ENCODE measurements at places on chromosomes 1 and 21.

- DNase-seq, result no peak
Measured at GRCh38 chr21:14243874-14244273, 27.9 kb downstream of the RBM11 start.

DNA sequence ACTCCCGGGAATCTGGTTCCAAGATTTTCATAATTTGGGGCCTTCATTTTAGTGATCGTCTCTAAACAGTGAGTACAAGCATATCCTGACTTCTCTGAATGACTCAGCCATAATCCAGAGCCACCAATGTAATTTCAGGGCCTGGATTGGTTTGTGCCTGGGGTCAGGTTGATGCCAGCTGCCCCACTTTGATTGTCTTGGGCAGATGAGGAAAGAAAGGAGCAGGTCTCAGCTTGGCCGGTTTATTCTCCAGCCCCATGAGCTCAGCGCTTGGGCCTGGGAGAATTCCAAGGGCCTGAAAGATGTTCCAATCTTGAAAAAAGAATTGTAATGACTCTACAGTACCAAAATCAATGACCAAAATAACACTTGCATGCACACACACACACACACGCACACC, 71.2 kb upstream of the ECE1 start:
- no peak for DNase-seq

- DNase-seq, result no peak
Measured at GRCh38 chr1:113975211-113975895, 3.9 kb upstream of the OLFML3 start.

- no peak for DNase-seq
Measured at GRCh38 chr1:37315371-37315846, 159.0 kb upstream of the ZC3H12A start.

- DNase-seq, result peak; percentile 89
Measured at GRCh38 chr1:224168859-224169380, 14.1 kb upstream of the DEGS1 start.

DNA sequence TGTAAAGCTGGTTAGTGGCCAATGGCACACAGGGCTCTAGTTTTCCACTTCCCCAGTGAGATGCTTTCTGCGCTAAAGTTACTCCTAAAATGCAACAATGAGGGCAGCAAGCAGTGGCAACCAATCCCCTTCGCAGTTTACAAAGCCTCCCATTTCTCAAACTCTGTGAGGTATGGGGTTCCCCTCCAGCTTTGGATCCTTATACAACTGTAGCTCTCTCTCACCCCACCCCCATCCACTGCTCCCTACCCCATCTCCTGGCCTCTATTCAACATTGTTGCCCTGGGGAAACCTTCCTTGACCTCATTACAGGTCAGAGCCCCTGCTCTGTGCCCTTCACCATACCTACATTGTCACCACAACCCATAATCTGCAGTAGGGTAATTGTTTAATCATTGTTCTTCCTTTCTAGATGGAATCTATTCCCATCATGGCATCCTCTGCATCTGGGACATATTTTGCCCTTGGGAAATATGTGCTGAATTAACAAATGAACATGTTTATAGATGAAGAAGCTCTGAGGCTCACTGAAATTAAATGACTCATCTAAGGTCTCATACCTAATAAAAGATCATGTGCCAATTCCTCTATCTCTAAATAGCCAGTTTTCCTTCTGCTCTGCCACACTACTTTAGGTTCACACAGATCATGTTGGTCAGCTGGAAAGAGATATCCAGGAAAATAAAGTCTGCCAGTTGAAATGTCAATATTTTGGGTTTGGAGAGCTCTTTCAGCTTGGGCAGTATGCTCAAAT, 12.6 kb downstream of the KIAA0040 start:
- no peak for DNase-seq

- DNase-seq, result no peak
Measured at GRCh38 chr1:221306239-221306638, 427.0 kb downstream of the HLX start.

DNA sequence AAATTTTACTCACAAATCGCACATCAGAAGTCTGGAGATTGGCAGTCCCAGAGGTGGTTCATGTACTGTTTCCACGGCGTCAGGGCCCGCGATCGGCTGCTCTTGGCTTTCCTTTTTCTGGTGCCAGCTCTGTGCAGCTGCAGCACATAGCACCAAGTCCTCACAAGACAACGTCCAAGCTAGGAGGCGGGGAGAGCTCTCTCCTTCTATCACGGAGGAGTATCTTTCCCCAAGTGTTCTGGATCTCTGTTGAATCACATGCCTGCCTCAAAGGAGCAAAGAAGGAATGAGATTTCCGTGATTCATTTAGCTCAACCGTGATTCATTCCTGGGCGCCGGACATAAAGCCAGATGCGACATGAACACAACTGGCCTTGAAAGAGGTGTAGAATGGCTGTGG, 25.5 kb downstream of the MT1HL1 start:
- DNase-seq, result no peak

DNA sequence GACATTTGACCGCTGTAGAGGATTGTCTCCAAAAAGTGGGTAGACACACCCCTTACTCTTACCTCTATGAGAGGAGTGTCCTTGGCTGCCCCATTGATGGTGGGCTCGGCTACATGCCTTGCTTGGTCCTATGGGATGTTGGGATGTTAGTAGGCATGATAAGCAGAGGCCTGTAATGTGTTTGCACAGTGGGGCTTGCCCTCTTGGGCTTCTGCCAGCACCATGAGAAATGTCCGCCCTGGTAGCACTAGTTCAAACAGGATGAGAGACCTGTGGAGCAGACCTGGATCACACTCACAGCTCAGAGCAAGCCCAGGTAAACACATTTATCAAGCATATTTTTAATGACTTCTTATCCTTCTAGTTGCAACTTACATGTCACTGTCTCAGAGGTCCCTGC, 54.2 kb downstream of the SH3GLB1 start:
- no peak for DNase-seq

DNA sequence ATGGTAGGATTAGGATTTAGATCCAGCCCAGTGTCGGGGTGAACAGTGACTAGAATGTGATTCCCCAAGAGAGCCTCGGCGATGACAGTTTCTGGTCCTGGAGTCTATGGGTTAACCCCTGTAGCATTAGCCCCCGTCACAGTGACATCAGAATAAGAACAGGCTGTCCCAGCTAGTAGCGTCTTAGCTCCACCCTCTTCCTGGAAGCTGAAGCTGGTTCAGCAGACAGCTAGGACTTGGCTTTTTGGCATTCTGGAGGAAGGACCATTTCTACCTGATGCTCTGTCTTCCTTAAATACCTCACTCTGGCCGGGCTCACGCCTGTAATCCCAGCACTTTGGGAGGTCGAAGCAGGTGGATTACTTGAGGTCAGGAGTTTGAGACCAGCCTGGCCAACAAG, 5.0 kb downstream of the NDUFS2 start:
- no peak for DNase-seq

- peak; percentile 65 for DNase-seq
Measured at GRCh38 chr1:173507205-173507846, 30.2 kb downstream of the PRDX6 start.

GRCh38 chr1:14955976-14956375, 197.6 kb upstream of the TMEM51 start:
- no peak for DNase-seq

DNA sequence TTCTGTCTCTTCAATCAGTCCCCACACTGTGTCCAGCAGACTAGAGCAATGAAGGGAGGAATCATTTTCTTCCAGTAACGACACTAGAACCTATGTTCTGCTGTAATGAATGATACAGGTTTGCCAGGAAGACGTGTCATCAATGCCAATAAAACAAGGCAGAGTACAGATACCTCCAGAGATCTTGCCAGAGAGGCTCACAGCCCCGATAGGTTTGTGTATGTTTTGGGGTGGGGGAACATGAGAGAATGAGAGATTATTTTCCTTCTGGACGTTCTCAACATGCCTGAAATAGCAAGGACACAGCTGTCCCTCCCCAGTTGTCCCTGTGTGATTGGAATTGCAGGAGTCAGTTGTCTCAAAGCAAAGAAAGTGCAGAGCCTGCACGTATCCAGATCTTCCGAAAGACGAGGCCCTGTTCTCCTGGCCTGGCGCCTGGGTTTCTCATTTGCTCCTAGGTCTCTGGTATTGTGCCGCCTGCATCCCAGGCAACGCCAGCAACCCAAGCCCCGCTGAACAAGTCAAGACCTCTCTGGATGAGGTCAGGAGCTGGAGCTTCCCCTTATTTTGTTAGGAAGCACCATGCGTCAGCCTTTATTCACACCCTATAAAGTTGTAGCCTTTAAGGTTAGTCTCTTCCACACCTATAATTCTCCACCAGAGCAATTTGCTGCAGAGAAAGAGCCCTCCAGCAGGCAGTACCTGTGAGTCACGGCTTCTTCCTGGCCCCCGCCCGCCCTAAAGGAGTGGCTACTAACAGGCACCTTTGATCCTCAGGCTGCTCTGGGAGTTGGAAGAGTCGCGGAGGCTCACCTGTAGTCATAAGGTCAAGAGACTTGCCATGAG, 130.5 kb downstream of the TOMM20 start:
- no peak for DNase-seq

GRCh38 chr21:41622831-41623548, 115.0 kb upstream of the TMPRSS2 start:
- no peak for DNase-seq

- no peak for DNase-seq
Measured at GRCh38 chr1:8092657-8093056, 66.5 kb upstream of the ERRFI1 start.

DNA sequence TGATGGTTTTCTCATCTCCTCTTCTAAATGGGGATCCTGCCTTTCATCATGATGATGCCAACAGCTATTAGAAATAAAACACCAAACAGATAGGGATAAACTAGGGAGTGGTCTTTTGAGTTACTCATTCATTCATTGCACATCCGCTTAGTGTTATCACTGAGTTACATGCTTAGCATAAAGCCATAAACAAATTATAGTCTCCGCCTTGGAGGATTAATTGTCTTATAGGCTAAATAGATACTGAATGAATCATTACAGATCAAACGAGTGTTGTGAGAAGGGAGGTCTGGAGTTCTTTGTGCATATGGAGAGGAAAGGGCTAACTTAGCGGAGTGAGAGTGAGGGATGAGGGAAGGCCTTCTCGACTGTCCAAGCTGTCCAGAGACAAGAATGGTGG, 19.8 kb upstream of the GUCA2B start:
- DNase-seq, result no peak

GRCh38 chr1:155022927-155023236, 10.7 kb downstream of the DCST2 start:
- DNase-seq, result no peak

DNA sequence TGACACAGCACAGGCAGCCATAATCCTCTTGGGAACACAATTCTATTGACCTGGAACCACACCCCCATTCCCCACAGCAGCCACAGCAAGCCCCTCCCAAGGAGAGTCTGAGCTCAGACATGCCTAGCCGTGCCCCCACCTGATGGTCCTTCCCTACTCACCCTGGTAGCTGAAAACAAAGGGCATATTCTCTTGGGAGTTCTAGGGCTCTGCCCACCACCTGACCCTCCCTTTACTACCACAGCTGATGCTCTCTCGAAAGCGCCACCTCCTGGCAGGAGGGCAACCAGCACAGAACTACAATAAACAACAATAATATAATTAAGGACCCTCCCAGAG, 184.8 kb upstream of the COA6 start:
- DNase-seq, result no peak

DNA sequence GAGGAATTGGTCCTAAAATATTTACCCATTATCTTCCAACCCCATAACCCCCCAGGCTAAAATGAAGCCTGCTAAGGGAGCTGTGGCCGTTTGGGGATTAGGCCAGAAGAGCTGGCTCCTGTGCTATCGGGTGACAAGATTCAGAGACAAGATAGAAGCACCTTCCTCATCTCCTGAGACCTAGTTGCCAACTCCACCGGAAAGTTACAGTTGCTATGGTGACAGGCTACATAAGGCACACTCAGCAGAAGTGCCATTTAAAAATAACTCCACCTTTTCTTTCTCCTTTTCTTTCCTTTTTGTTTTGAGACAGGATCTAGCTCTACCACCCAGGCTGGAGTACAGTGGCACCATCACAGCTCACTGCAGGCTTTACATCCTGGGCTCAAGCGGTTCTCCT, 43.6 kb upstream of the ROR1 start:
- DNase-seq, result no peak

- DNase-seq, result no peak
Measured at GRCh38 chr21:22120616-22121266, 1122.5 kb downstream of the NCAM2 start.

- no peak for DNase-seq
Measured at GRCh38 chr1:88466011-88466410, 218.1 kb upstream of the PKN2 start.

- DNase-seq, result no peak
Measured at GRCh38 chr1:160163615-160164014, 12.2 kb downstream of the ATP1A4 start.

GRCh38 chr21:43371786-43372185, 55.1 kb downstream of the SIK1 start:
- DNase-seq, result no peak

DNA sequence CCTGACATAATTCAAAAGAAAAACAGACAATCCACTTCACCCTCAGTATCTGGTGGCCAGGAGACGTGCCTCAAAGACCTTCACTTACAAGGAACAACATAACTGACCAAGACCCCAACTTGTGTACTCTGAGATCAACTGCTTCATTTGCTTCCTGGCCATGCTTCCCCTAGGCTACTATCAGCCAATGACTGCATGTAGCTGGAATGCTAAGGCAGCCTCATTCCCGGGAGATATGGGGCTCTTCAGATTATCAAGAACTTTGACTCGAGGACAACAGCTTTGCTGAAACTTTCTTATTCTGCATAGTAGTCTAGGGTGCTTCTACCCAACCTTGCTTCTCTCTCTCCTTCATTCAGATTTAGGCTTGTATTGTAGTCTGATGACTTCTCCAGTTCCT, 11.7 kb upstream of the UCK2 start:
- peak; percentile 82 for DNase-seq

- no peak for DNase-seq
Measured at GRCh38 chr1:179253286-179253972, 24.0 kb upstream of the ABL2 start.

GRCh38 chr1:9721606-9722377, 70.3 kb downstream of the PIK3CD start:
- peak; percentile 96 for DNase-seq

- no peak for DNase-seq
Measured at GRCh38 chr1:217946511-217946910, 315.4 kb downstream of the SPATA17 start.

DNA sequence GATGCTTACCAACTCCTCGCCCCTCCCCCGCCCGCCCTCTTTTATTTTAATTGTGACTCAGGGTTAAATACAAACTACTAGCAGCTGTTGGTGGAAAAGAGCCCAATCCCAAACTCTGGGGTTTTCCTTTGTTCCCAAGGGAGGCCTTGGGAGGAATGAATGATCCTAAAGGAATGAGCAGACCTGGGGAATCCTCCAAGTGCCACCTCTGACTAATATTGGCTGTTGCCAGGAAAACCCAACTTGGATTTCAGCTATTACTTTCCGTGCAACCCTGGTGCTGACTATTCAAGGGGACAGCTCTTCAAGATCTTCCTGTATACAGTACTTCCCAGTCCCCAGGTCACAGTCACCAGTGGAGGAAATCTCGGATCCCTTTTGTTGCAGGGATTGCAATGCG, 1.3 kb upstream of the S100A10 start:
- DNase-seq, result peak; percentile 91

All from osteoblast (primary cell).